Cerebellum (tissue), 4 donors: ENCODE measurements at places on chromosomes 4 and X.

GRCh38 chrX:136708348-136708747, 60.4 kb downstream of the CD40LG start:
- no peak for DNase-seq

DNA sequence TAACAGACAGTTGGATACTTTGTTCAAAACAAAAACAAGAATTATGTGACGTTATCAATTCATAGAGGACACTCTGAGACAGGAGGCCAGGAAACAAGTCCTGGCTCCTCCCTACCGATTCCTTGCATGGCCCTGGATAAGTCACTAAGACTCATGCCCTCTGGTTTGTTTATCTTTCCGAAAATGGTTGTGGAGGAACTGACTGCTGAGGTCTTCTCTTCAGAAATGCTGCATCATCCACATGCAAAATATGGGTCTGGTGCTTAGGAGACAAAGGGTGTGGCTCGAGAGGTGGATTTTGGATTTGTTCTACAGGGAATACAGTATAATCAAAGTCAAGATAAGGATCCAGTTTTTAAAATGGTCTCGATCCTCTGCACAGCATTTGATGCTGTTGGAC, 130.9 kb downstream of the RELL1 start:
- DNase-seq, result no peak

- DNase-seq, result peak; percentile 1
Measured at GRCh38 chrX:118496763-118497079, 1.1 kb downstream of the DOCK11 start.

GRCh38 chrX:16992445-16992844, 46.0 kb downstream of the REPS2 start:
- no peak for DNase-seq
